ENCODE measurements at places on chromosomes 1 and 21.

DNA sequence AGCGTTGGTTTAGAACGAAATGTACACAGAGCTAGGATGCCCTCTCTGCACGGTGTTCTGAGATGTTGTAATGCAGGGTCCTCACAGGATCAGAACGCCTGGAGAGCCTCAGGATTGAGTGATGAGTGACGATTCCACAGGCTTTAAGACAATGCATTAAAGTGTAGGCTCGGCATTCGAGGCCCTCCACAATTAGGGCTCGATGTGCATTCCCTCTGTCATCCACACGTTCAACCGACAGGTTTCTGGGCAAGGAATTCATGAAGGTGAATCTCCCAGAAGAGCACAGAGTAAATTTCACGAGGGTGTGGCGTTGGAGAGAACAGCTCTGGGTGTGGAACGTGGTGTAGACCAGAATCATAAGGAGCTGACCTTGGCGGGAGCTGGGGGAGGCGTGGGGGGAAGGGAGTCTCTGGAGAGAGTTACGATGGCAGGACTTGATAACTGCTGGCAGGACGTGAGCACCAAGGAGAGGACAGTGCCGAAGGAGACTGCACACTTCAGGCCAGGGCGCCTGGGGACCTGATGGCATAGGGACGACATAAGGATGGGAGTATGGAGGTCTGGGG lies 51.0 kb upstream of the EFHD2 start:
- DNase-seq: no peak

GRCh38 chr1:225747566-225747965 lies 30.1 kb upstream of the SRP9 start:
- no peak for DNase-seq

- DNase-seq: no peak
These were observed 3.3 kb upstream of the TTC34 start for GRCh38 chr1:2804628-2805351.

DNA sequence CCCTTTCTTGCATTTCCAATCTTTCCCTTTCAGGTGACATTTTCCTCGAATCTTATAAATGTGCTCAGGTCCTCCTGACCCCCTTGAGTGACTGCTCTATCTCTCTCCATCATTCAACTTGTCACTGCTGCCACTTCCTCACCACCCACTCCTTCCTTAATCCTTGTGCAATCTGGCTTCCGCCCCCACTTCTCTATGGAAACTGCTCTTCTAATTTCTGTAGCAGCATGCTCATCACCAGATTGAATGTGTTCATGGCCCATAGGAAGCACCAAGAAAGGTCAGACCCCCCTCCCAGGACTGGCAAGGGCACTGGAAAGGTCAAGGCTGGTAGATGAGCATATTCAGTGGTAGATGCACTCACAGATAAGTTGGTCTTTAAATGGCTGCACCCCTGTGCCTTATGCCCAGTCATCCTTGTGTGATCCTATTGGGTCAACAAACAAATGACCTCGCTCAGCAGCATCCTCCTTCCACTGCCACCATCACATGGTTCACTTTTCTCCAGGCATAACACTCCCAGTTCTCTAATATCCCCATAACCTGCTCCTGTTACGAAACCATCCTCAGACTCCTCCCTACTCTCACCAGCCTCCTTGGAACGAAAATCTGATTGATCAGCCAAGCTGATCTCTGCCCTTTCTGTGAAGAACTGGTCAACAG lies 288.5 kb upstream of the POU3F1 start:
- no peak for DNase-seq

DNA sequence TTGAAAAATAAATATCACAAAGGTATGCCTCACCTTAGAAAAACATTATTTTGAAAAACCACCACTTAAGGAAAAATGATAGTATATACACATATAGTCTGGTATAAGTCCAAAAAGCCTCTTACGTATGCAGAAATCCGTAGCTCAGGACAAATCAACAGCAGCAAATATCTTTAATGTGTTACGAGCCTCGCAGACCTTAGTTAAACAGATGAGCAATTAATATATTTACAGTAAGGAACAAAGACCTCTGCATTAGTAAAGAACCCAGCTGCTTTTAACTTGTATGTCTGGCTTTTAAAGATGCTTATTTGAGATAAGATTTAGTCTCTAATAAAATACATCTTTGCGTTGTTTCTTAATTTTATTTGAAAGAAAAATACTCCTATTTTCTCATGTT lies 79.9 kb upstream of the CHRM3 start:
- DNase-seq: no peak

DNA sequence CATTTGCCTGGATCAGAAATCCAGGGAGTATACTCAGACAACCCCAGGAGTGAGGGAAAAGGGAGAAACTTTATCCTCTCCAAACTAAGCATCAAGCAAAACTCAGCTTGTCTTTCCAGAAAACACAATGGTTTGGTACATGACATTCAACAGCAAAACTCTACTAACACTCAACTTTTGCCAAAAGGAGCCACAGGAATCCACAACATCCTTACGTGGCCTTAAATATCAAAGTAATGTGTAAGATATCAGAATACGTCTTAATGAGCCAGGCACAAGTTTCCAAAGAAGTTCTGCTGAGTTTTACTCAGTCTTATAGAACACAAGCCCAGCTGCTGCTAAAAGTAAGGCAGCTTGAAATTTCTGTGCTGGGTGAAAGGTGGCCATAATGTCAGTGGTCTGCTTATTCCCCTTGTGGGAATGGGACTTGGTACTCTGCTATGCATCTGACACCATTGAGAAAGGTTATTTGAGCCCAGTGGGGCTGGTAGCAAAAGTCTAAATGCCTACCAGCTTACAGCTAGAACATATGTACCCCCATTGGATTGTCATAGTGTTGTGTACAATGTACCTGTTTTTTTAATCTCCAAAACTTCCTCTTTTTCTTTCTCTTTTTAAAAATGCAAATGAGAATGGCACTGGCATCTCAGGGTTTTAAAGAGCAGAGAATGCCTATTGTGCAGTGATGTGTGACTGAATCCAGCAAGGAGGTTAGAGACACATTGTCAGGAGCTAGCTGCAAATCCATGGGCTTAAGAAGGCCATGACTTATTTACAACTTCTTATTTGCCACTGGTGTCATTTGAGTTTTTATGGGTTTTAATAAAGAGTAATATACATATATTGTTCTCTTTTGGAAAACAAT lies 62.0 kb upstream of the ST6GALNAC3 start:
- no peak for DNase-seq

GRCh38 chr1:107529511-107530149 lies 388.8 kb downstream of the NTNG1 start:
- peak; percentile 14 for DNase-seq

- peak; percentile 73 for DNase-seq
These were observed at the start of gene ST3GAL3 for GRCh38 chr1:43707190-43708001. ST3GAL3 (plus strand) TSS chr1:43707536; CDS start chr1:43736263, 28,727 bp downstream.

- no peak for DNase-seq
These were observed 49.6 kb upstream of the PSMG1 start for GRCh38 chr21:39232861-39233291.

DNA sequence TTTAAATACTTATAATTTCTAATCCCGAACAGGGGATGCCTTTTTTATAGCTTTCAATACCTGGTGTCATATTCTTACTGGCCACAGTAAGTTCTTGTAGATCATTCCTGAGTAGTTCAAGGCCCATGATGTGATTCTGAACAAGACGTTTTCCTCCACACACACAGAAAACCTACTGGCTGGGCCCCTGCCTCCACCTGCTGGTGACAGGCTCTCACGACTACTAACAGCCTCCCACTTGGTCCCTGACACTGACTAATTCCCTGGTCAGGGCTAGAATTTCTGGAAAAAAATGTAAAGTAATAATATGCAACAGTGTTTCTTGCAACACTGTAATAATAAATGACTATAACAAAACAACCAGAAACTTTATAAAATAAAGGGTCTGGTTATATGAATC lies 50.4 kb upstream of the RIPK4 start:
- peak; percentile 31 for DNase-seq

- DNase-seq: peak; percentile 46
These were observed 56.6 kb upstream of the RPL11 start for GRCh38 chr1:23634840-23635651.

GRCh38 chr21:22762463-22762862 lies 1764.3 kb downstream of the NCAM2 start:
- no peak for DNase-seq

DNA sequence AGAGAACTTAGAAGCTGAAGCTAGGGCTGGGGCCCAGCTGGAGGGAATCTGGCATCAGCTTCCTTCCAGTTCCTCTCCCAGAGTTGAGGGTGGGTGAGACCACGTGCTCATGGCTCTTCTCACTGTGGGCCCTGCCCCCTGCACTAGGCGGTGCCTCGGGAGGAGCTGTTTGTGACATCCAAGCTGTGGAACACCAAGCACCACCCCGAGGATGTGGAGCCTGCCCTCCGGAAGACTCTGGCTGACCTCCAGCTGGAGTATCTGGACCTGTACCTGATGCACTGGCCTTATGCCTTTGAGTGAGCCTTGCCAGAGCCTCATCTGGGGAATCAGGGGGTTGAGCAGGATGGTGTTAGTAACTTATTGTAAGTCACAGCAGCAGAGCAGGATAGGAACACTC lies 16.1 kb downstream of the AKR1A1 start:
- DNase-seq: no peak

DNA sequence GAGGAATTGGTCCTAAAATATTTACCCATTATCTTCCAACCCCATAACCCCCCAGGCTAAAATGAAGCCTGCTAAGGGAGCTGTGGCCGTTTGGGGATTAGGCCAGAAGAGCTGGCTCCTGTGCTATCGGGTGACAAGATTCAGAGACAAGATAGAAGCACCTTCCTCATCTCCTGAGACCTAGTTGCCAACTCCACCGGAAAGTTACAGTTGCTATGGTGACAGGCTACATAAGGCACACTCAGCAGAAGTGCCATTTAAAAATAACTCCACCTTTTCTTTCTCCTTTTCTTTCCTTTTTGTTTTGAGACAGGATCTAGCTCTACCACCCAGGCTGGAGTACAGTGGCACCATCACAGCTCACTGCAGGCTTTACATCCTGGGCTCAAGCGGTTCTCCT lies 43.6 kb upstream of the ROR1 start:
- no peak for DNase-seq

DNA sequence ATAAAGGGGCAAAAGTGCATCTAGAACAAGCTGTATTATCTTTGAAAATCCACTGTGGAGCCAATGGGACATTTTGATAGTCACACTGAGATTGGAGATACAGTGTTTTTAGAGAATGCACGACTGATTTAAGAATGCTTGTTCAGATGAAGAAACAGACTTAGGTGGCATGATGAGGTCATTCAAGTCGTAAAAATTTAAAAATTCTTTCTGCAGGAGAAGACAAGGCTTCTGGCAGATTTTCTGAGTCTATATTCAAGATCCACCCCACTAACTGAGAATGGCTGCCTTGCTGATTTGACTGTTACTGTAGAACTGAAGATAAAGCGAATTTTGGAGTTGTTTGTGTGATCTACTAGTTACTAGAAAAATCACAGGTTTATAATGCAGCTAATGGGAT lies 310.6 kb downstream of the LRRC7 start:
- no peak for DNase-seq

DNA sequence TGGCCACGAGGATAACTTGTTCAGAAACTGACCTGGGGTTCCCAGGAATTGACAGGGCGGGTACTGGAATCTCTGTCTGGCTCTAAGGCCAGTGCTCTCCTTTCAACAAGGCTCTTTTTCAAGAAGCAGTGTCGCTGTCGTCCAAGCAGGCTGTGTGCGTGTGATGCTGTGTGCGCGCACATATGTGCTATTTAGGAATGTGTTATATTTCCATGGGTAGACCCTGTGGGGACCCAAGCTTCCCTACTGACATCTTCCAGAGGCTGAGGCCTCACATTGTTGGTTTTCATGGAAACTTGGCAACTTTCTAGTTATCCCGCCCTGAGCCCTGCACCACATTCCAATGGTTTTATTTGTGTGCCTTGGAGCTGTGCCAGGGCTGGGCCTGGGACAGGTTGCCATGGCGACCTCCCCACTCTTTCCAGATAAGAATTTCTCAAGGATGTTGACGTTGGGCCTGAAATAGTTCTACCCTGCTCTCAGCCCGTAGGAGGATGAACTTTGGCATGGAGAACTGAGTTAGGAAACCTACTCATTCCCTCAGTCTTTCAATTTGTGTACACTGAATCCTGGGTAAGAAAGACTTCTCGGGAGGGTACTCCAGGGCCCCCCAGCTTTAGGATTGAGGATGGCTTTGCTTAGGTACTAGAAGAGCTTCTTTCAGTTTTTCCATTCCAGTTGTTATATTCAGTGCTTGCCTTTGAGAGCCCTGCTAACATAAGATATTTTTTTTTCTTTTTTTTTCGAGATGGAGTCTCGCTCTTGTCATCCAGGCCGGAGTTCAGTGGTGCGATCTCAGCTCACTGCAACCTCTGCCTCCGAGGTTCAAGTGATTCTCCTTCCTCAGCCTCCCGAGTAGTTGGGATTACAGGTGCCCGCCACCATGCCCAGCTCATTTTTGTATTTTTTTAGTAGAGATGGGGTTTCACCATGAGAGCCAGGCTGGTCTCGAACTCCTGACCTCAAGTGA lies 38.8 kb upstream of the SRSF10 start:
- DNase-seq: peak; percentile 99

DNA sequence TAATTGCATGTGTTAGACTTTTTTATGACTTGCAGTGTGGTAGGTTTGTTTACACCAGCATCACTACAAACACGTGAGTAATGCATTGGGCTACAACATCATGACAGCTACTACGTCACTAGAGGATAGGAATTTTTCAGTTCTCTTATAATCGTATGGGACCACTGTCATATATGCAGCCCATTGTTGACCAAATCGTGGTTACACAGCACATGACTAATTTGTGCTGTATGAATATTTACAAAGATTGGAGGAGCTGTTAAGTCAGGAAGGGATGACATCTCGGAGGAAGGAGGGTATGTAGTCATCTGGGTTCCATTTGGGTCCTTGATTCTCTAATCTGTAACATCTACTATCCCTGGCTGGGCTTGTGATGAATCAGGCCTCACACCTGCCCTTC lies 270.9 kb downstream of the TNR start:
- no peak for DNase-seq

GRCh38 chr21:26451081-26451740 lies 121.9 kb downstream of the CYYR1 start:
- DNase-seq: no peak

GRCh38 chr1:45205011-45205909 lies 1.1 kb downstream of the ZSWIM5 start:
- DNase-seq: no peak

- DNase-seq: no peak
These were observed 48.6 kb downstream of the INTS7 start for GRCh38 chr1:211986628-211987254.

GRCh38 chr1:183590244-183591191 lies at the start of gene NCF2:
NCF2 (minus strand) TSS chr1:183590459; CDS start chr1:183590329, 130 bp downstream.
- DNase-seq: no peak

DNA sequence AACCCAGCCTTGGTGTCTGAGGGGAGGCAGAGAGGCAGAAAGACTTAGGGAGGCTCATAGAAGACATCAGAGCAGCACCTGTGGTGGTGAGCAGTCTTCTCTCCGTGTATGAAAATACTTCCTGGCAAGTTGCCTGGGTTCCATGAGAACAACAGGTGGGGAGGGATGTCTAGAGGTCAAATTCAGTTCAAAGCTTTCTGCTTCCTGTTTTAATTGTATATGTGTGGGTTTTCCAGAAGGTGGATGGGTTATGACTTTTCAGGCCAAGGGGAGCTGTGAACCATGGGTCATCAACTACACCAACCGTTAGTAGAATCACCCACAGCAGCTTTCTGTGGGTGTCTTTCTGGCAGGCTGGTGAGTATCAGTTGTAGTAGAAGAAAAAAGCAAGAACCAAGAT lies 4.1 kb upstream of the FCRL2 start:
- no peak for DNase-seq

- no peak for DNase-seq
These were observed 23.1 kb upstream of the HFM1 start for GRCh38 chr1:91427741-91428140.

GRCh38 chr1:17640393-17640792 lies 100.9 kb downstream of the ARHGEF10L start:
- DNase-seq: no peak

Measured in AG09319 (cell line).